Left ventricle myocardium inferior (tissue), 1 donor: ENCODE measurements at places on chromosomes 16 and 17. TPM values are rescaled to one million over a fixed set of nuclear protein-coding genes. Genes with fewer than 3 reads are reported as not detected.

Gene KRTAP2-2
- not detected for total RNA-seq

Gene KRT36
- total RNA-seq, result not detected

Gene CX3CL1
- 11.7 TPM for total RNA-seq

Gene SLC16A5
- 8.4 TPM for total RNA-seq

Gene TBC1D3C
- not detected for total RNA-seq

Gene RNF222
- total RNA-seq, result not detected

Gene TBC1D3K
- not detected for total RNA-seq

Gene PPP1R27
- 0.25 TPM for total RNA-seq

Gene C16orf46
- total RNA-seq, result 0.88 TPM

Gene IRX5
- 36.8 TPM for total RNA-seq

Gene C17orf50
- total RNA-seq, result not detected

Gene SMTNL2
- total RNA-seq, result 33.4 TPM

Gene OR1F1
- not detected for total RNA-seq

Gene AGRP
- not detected for total RNA-seq

Gene CDIP1
- total RNA-seq, result 48.5 TPM

Gene RCVRN
- 0.47 TPM for total RNA-seq

Gene PDIA2
- total RNA-seq, result 1.6 TPM

Gene GPRC5C
- 32.0 TPM for total RNA-seq

Gene MFAP4
- 65.6 TPM for total RNA-seq

Gene TMC5
- total RNA-seq, result 0.38 TPM

Gene SLC47A2
- total RNA-seq, result not detected

Gene EPN3
- 19.9 TPM for total RNA-seq

Gene CHST5
- 0.85 TPM for total RNA-seq

Gene RHBDL3
- 4.7 TPM for total RNA-seq

Gene TBX21
- total RNA-seq, result 0.25 TPM

Gene TMEM132E
- total RNA-seq, result 0.05 TPM

Gene GDPD1
- 2.9 TPM for total RNA-seq
